Adrenal gland (tissue), 19 donors: ENCODE measurements at places on chromosomes 2 and 18. TPM values are rescaled to one million over a fixed set of nuclear protein-coding genes. Genes with fewer than 3 reads are reported as not detected.

DNA sequence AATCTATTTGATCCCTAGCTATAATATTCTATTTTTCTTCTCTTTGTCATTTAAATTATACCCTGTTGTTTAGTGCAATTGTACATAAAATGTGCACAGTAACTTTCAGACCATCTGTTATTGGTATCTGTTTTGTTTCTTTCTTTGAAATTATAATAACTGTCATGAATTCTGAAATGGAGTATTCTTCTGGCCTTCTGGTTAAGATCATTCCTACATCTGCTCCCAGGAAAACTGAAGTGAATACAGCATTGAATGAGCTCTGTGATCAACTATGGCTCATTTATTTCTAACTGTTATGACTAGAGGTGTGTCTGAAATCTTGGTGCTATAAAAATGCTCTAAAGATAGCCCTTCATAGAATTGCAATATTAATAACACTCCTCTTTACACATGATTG is 788.4 kb upstream of the TMEFF2 start:
- DNase-seq = no peak

FSHR gene
- total RNA-seq = not detected

INHA gene
- total RNA-seq = 704 TPM

SYT4 gene
- 0.30 TPM for total RNA-seq

DNA sequence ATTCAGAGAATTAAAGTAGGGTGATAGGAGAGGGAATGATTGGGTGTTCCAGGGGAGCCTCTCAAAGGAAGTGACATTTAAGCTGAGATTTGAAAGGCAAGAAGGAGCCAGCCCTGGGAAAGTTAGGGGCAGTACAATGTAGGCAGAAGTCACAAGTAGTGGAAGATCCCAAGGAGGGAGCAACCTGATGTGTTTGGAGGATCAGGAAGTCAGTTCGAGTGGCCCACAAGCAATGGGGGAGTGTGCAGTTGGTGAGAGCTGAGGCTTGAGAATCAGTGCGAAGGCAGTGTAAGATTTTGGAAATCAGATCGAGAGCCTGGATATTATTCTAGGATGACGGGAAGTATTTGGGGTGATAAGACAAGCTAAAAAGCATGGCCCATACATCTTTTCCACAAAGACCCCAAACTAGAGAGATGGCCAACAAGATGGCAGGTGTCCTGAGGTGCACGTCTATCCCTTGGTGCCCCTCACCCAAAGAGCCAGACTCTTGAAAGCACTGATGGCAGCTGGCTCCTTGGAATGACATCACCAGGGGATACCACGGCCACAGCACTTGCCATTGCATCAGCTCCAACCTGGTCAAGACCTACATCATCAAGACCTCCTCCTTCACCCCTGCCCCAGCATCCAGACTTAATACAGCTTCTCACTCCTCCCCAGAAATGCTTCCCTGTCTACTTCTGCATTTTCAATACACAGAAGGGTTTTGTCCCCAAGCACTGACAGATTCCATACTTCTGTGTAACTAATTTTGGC is 127.3 kb downstream of the BCL2 start:
- DNase-seq = no peak

RAB27B gene
- 0.55 TPM for total RNA-seq

- DNase-seq = no peak
Observed at GRCh38 chr2:102895376-102895775, 133.5 kb downstream of the TMEM182 start.
